ENCODE measurements at places on chromosomes 11 and 22. TPM values are rescaled to one million over a fixed set of nuclear protein-coding genes. Genes with fewer than 3 reads are reported as not detected.

Gene HTR3A
- not detected for polyA plus RNA-seq

Gene CCDC89
- 1.6 TPM for polyA plus RNA-seq

Gene DDI1
- polyA plus RNA-seq = not detected

Gene FJX1
- 7.1 TPM for polyA plus RNA-seq

- DNase-seq = no peak
These were observed 113.2 kb downstream of the FANCF start for GRCh38 chr11:22512457-22512856.

DNA sequence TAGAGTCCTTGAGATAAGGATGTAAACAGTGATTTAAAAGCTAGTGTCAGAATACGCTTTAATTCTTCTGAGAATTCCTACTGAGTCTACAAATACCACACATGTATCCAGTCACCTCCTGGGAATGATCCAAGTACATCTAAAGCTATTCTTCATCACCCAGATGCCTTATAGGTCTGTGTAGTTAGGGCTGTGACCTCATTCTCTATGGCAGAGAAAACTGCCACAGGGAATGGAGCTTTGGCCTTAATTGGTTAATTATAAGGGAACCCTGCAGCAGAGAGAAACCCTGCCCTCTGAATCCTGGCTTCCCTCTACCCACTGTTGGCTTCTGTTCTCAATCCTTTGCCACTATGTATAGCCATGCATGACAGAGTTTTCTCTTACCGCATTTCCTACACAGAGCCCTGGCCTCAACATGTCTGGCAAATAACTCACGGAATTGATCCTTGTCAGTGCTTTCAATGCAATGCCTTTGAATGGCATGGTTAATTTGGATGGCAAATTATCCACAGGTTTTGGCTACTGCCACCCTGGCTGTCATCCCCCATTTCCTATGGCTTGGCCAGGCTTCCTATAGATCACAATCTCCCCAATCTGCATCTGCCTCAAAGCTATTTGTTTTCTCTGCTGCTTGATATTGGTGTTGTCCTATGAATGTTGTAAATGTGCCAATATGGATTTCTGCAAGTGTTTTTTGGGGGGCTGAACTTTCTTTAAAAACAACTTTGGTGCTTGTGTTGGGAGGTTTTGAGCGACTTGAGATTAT is 2.9 kb downstream of the DIXDC1 start:
- DNase-seq = no peak
